NCI-H345 (cell line): ENCODE measurements at places on chromosomes 4 and X.

GRCh38 chr4:110287130-110287529 is 88.7 kb upstream of the ELOVL6 start:
- no peak for DNase-seq

- DNase-seq: no peak
These were observed 286.6 kb upstream of the MAD2L1 start for GRCh38 chr4:120353235-120353634.

DNA sequence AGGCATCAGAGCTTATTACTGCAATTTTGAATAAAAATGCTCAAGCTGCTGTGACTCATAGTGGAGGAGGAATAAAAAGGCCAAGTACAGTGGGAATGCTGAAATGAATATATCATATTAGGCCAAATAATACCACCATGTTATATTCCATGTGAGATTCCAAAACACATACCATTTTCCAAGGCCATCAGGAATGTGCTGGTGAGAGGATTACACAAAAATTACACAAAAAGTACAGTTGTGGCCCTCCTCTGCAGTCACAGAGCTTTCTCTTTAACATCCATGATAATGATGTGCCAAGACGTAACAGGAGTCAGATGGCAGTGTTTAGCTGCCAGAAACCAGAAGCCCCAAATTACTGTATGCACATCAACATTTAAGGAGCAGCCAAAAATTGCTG is 153.5 kb downstream of the PCDH18 start:
- no peak for DNase-seq

GRCh38 chr4:95193391-95194224 is 355.2 kb downstream of the UNC5C start:
- no peak for DNase-seq

- no peak for DNase-seq
These were observed 54.0 kb upstream of the BOD1L1 start for GRCh38 chr4:13681570-13681969.

GRCh38 chr4:152691761-152692160 is 12.0 kb upstream of the TMEM154 start:
- DNase-seq: no peak
